Activated CD4-positive, alpha-beta T cell treated with anti-CD3 and anti-CD28 coated beads for 36 hours (primary cell): ENCODE measurements at places on chromosomes 4 and X. TPM values are rescaled to one million over a fixed set of nuclear protein-coding genes. Genes with fewer than 3 reads are reported as not detected.

PDCL2 gene
- total RNA-seq: not detected

HSFX2 gene
- not detected for total RNA-seq

DNA sequence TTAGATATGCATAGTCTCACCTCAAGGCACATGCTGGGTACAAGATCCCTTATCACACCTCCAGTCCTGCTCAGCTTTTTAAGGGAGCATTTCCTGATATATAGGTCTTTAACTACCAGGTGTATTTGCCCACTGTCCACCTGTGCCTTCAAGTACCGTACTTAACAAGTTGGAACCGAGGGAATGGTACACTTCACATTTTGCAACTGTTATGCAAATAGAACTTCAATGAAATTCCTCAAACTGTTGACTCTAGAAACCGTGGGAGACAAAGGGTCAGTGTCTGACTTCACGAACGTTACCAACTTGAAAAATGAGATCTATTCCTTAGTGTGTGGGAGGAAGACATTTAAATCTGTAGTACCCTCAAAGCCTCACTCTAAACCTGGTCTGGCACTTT lies 5.2 kb downstream of the TRIM2 start:
- DNase-seq: no peak

DNA sequence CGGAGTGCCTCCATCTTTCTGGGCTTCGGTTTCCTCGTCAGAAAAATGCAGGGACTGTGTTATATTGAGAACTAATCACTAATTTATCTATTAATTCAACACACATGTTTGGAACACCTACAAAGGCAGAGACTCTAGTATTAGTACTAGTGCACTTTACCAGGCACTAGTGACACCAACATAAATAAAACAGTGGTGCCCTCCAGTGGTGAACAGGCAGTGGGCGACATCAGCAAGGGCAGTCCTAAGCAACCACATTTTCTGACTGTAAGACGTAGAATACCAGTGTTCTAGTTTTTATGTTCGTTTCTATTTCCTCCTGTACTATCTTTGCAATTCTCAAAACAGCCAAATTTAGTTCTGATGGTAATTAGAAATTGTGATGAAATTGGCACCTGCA lies 69.1 kb upstream of the UCP1 start:
- DNase-seq: peak; percentile 64

GRCh38 chr4:80201252-80202151 lies 4.2 kb downstream of the PRDM8 start:
- peak; percentile 79 for DNase-seq

GRCh38 chr4:147019091-147019490 lies 73.4 kb upstream of the TTC29 start:
- DNase-seq: peak; percentile 71

DNA sequence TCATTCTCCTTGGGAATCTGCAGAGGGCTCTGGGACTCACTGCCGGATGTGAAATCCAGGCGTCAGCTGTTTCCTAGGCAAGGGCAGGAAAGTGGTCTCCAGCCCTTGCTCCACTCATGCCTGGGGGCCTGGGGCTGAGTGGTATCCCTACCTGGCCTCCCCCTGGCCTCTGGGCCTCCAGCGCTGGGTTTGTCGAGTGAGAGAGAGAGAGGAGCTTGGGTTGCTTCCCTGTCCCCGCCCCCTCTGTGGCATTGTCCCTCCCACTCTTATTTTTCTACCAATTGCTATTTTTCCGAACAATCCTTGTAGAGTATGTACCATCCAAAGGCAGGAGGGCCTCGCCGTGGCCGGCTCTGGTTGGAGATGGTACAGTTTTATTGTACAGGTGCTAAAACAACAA lies 53.1 kb downstream of the ELF4 start:
- no peak for DNase-seq

DNA sequence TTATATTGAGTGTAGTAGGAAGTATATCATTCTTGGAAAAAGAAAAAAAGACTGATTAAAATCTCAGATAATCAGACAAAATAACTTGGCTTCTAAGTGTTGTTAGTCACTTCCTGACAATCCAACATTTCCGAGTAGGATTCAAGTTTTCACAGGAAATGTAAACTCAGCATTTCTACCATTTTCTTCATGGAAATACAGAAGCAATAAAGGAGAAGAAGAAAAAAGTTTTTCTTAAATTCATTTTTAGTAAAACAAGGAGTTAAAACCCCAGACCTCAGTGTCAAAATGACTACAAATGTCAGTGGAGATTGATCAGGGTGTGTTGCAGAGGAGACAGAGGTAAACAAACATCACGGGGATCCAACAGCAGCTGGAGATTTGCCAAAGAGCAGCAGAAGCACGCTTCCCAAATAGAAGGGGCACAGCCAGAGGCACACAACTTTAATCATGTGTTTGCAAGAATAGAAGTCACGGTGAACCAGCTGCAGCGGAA lies 129.3 kb upstream of the FAM9B start:
- DNase-seq: no peak

DNA sequence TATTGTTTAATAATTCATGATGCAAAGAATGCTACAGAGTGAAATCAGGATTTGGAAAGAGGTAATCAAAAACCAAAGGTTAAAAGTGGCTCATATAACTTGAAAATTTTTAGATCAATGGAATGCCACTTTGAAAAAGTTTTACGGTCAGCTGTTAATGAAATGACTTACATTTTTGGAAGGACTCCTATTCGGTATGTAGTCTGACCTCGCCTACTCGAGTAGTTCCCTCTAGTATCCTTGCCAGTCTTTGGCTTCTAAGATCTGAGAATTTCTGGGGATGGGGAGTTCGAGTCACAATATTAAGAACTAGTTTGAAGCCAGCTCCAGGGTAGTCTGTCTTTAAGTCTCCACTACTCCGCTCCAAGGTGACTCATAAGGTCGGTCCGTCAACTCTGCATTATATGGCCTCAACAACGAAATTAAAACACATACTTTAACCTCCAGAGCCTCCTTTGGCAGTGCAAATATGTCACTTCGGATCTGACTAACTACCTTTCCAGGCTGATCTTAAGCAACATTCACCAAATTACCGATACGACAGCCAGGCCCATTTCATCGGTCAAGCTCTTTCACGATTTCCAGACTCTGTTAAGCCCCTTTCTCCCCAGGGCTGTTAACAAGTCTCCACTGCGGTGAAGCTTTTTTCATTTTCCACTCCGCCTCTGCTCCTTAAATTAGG lies 733 bp upstream of the NAA15 start:
- DNase-seq: peak; percentile 62

- DNase-seq: peak; percentile 10
Observed at GRCh38 chr4:168832763-168833575, 177.1 kb downstream of the CBR4 start.

- no peak for DNase-seq
Observed at GRCh38 chr4:165879641-165880040, 6.6 kb downstream of the TLL1 start.
